Osteocyte (in vitro differentiated cells): ENCODE measurements at places on chromosomes 6 and 20. TPM values are rescaled to one million over a fixed set of nuclear protein-coding genes. Genes with fewer than 3 reads are reported as not detected.
A peak's percentile ranks its signal among the peaks of the same experiment; 100 is the strongest.

The ZSCAN12 gene
- total RNA-seq: 4.5 and 5.7 TPM in 2 replicates

The OPRM1 gene
- not detected in 2 replicates for total RNA-seq

The NR2E1 gene
- total RNA-seq: not detected in 2 replicates

The ERVFRD-1 gene
- not detected in 2 replicates for total RNA-seq

The PLEKHG1 gene
- total RNA-seq: 3.3 and 4.3 TPM in 2 replicates

The CTCFL gene
- not detected in 2 replicates for total RNA-seq

The SPACA1 gene
- total RNA-seq: not detected in 2 replicates

The AVP gene
- not detected in 2 replicates for total RNA-seq

The XKR7 gene
- total RNA-seq: not detected in 2 replicates

The IL17F gene
- not detected in 2 replicates for total RNA-seq

The HACE1 gene
- 29.9 and 33.9 TPM in 2 replicates for total RNA-seq

The GTSF1L gene
- not detected in 2 replicates for total RNA-seq

The OPN5 gene
- not detected in 2 replicates for total RNA-seq

The MAP3K5 gene
- 1.3 and 1.6 TPM in 2 replicates for total RNA-seq

The DSP gene
- total RNA-seq: 124 and 135 TPM in 2 replicates

The CDH4 gene
- total RNA-seq: 1.1 and 1.3 TPM in 2 replicates

The SCGN gene
- total RNA-seq: not detected in 2 replicates

GRCh38 chr20:44137266-44137801 lies 49.7 kb downstream of the JPH2 start:
- peak overlapping the region; percentile 92 for H3K27ac ChIP-seq
- no peaks in the 10 kb centered on the region for H3K36me3 ChIP-seq
- peaks cover 57% of the 10 kb centered on the region for H3K4me1 ChIP-seq
- peak overlapping the region; percentile 35 for H3K4me3 ChIP-seq
- H3K27me3 ChIP-seq: no peaks in the 10 kb centered on the region
- no peak for DNase-seq

GRCh38 chr6:52045481-52045880 lies 41.9 kb downstream of the PKHD1 start:
- H3K4me3 ChIP-seq: no peak overlapping the region
- no peaks in the 10 kb centered on the region for H3K36me3 ChIP-seq
- H3K27ac ChIP-seq: no peak overlapping the region
- DNase-seq: no peak

GRCh38 chr6:70162972-70163371 lies 139.9 kb downstream of the COL9A1 start:
- no peaks in the 10 kb centered on the region for H3K36me3 ChIP-seq
- H3K4me3 ChIP-seq: no peak overlapping the region
- peaks cover 7% of the 10 kb centered on the region for H3K4me1 ChIP-seq
- no peak for DNase-seq
- peaks cover 37% of the 10 kb centered on the region for H3K27me3 ChIP-seq
- H3K27ac ChIP-seq: no peak overlapping the region

DNA sequence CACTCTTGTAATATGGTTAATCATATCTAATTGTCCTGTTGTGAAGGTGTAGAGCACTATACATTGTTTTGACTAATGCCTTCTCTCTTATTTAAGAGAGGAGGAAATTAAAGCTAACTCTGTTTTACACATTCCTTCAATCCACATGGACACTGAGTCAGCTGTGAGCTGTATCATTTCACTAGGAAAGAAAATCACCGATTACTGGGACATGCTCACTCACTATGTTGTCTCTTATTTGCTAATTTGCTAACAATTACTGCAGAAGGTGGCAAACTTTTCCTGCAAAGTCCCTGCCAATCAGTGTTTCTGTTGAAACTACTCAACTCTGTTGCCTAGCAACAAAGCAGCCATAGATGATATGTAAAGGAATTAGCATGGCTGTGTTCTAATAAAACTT lies 98.2 kb downstream of the BCAS1 start:
- H3K4me3 ChIP-seq: no peak overlapping the region
- H3K4me1 ChIP-seq: no peaks in the 10 kb centered on the region
- H3K27me3 ChIP-seq: peaks cover 7% of the 10 kb centered on the region
- no peak overlapping the region for H3K27ac ChIP-seq

GRCh38 chr6:144335914-144336313 lies 50.8 kb downstream of the UTRN start:
- H3K4me1 ChIP-seq: peaks cover 59% of the 10 kb centered on the region
- no peaks in the 10 kb centered on the region for H3K36me3 ChIP-seq
- DNase-seq: no peak
- H3K27me3 ChIP-seq: no peaks in the 10 kb centered on the region
- no peak overlapping the region for H3K27ac ChIP-seq

DNA sequence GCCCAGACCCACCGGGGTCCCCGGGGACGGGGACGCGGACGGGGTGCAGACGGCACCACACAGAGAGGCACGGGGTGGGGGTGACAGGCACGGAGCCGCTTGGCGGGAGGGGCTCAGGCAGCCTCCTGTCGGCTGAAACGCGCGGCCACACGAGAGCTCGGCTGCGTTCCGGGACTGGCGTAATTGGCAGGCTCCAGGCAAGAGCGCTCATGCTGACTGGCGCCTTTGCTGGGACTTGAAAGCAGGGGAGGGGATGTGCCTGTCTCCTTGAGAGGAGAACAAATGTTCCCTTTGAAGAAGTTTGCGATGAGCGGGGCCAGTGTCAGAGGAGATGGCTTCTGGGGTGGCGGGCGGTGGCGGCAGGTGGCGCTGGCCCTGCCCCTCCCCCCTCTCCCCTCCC lies 25.8 kb downstream of the BHLHE23 start:
- H3K36me3 ChIP-seq: no peaks in the 10 kb centered on the region
- peaks cover 50% of the 10 kb centered on the region for H3K27me3 ChIP-seq
- no peaks in the 10 kb centered on the region for H3K4me1 ChIP-seq

GRCh38 chr6:32271429-32271828 lies 47.6 kb upstream of the NOTCH4 start:
- H3K27ac ChIP-seq: no peak overlapping the region
- H3K36me3 ChIP-seq: no peaks in the 10 kb centered on the region
- DNase-seq: no peak
- peaks cover 21% of the 10 kb centered on the region for H3K27me3 ChIP-seq

GRCh38 chr20:12434672-12435071 lies 517.0 kb downstream of the BTBD3 start:
- no peaks in the 10 kb centered on the region for H3K27me3 ChIP-seq
- H3K4me1 ChIP-seq: no peaks in the 10 kb centered on the region
- H3K36me3 ChIP-seq: no peaks in the 10 kb centered on the region

DNA sequence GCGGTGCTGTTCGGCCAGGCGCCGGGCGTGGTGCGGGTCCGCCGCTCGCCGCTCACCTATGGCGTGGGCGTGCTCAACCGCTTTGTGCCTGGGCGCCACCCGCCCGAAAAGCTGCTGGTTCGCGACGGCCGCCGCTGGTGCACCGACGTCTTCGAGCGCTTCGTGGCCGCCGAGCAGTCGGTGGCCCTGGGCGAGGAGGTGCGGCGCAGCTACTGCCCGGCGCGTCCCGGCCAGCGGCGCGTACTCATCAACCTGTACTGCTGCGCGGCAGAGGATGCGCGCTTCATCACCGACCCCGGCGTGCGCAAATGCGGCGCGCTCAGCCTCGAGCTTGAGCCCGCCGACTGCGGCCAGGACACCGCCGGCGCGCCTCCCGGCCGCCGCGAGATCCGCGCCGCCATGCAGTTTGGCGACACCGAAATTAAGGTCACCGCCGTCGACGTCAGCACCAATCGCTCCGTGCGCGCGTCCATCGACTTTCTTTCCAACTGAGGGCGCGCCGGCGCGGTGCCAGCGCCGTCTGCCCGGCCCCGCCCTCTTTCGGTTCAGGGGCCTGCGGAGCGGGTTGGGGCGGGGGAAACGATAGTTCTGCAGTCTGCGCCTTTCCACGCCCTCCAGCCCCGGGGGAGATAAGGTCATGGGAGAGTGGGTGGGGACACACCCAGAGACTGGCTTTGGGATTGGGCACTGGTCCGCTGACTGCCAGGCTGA lies 15.7 kb downstream of the ADISSP start:
- H3K4me1 ChIP-seq: peaks cover 8% of the 10 kb centered on the region
- no peak overlapping the region for H3K27ac ChIP-seq
- DNase-seq: no peak
- H3K27me3 ChIP-seq: peaks cover 2% of the 10 kb centered on the region
- no peaks in the 10 kb centered on the region for H3K36me3 ChIP-seq

- peaks cover 10% of the 10 kb centered on the region for H3K4me1 ChIP-seq
- DNase-seq: no peak
- H3K4me3 ChIP-seq: no peak overlapping the region
- H3K36me3 ChIP-seq: no peaks in the 10 kb centered on the region
Observed at GRCh38 chr6:155212616-155213380, 51.0 kb upstream of the CLDN20 start.

- H3K36me3 ChIP-seq: no peaks in the 10 kb centered on the region
- H3K27ac ChIP-seq: peak overlapping the region; percentile 96
- peaks cover 85% of the 10 kb centered on the region for H3K4me1 ChIP-seq
- H3K4me3 ChIP-seq: peak overlapping the region; percentile 22
- DNase-seq: no peak
Observed at GRCh38 chr20:44182863-44183262, 4.1 kb downstream of the JPH2 start.

GRCh38 chr6:57256541-57256940 lies 34.4 kb upstream of the RAB23 start:
- H3K27ac ChIP-seq: peak overlapping the region; percentile 98
- DNase-seq: no peak

GRCh38 chr6:19268718-19269117 lies 568.5 kb upstream of the ID4 start:
- H3K4me3 ChIP-seq: no peak overlapping the region
- no peak overlapping the region for H3K27ac ChIP-seq
- H3K4me1 ChIP-seq: no peaks in the 10 kb centered on the region
- no peaks in the 10 kb centered on the region for H3K36me3 ChIP-seq
- no peaks in the 10 kb centered on the region for H3K27me3 ChIP-seq

- H3K4me1 ChIP-seq: no peaks in the 10 kb centered on the region
- no peaks in the 10 kb centered on the region for H3K36me3 ChIP-seq
- H3K27ac ChIP-seq: no peak overlapping the region
- DNase-seq: no peak
- H3K27me3 ChIP-seq: no peaks in the 10 kb centered on the region
Observed at GRCh38 chr20:54726687-54727300, 251.4 kb downstream of the DOK5 start.

- peak overlapping the region; percentile 89 for H3K27ac ChIP-seq
- H3K27me3 ChIP-seq: peaks cover 23% of the 10 kb centered on the region
- H3K36me3 ChIP-seq: no peaks in the 10 kb centered on the region
- H3K4me3 ChIP-seq: no peak overlapping the region
- peaks cover 23% of the 10 kb centered on the region for H3K4me1 ChIP-seq
Observed at GRCh38 chr20:51034988-51035656, 12.2 kb upstream of the KCNG1 start.

- DNase-seq: no peak
- H3K4me3 ChIP-seq: no peak overlapping the region
- H3K27me3 ChIP-seq: peaks cover 3% of the 10 kb centered on the region
- peaks cover 13% of the 10 kb centered on the region for H3K4me1 ChIP-seq
- H3K27ac ChIP-seq: no peak overlapping the region
Observed at GRCh38 chr20:20211988-20212518, 155.9 kb upstream of the INSM1 start.

GRCh38 chr6:146915671-146916127 lies 288.5 kb upstream of the STXBP5 start:
- no peaks in the 10 kb centered on the region for H3K27me3 ChIP-seq
- H3K27ac ChIP-seq: peak overlapping the region; percentile 99
- peaks cover 51% of the 10 kb centered on the region for H3K4me1 ChIP-seq
- H3K36me3 ChIP-seq: no peaks in the 10 kb centered on the region

GRCh38 chr6:73560182-73560732 lies 39.4 kb upstream of the EEF1A1 start:
- peak overlapping the region; percentile 1 for H3K27ac ChIP-seq
- H3K4me1 ChIP-seq: peaks cover 25% of the 10 kb centered on the region
- DNase-seq: no peak

- H3K36me3 ChIP-seq: peaks cover 12% of the 10 kb centered on the region
- H3K4me3 ChIP-seq: no peak overlapping the region
Observed at GRCh38 chr6:1942834-1943233, 302.6 kb downstream of the GMDS start.

- H3K36me3 ChIP-seq: no peaks in the 10 kb centered on the region
- H3K27me3 ChIP-seq: peaks cover 25% of the 10 kb centered on the region
- H3K4me1 ChIP-seq: peaks cover 38% of the 10 kb centered on the region
- no peak overlapping the region for H3K27ac ChIP-seq
- H3K4me3 ChIP-seq: no peak overlapping the region
Observed at GRCh38 chr6:119148825-119149525, 70.5 kb upstream of the FAM184A start.

GRCh38 chr6:55957961-55958422 lies 82.6 kb upstream of the BMP5 start:
- no peaks in the 10 kb centered on the region for H3K36me3 ChIP-seq
- no peak overlapping the region for H3K27ac ChIP-seq
- H3K27me3 ChIP-seq: no peaks in the 10 kb centered on the region
- H3K4me1 ChIP-seq: peaks cover 6% of the 10 kb centered on the region

GRCh38 chr6:76774781-76775384 lies 688.4 kb downstream of the HTR1B start:
- H3K27ac ChIP-seq: no peak overlapping the region
- no peak for DNase-seq
- no peaks in the 10 kb centered on the region for H3K27me3 ChIP-seq
- H3K4me3 ChIP-seq: no peak overlapping the region
- no peaks in the 10 kb centered on the region for H3K4me1 ChIP-seq

- H3K4me1 ChIP-seq: peaks cover 32% of the 10 kb centered on the region
- DNase-seq: no peak
- no peaks in the 10 kb centered on the region for H3K36me3 ChIP-seq
- no peak overlapping the region for H3K27ac ChIP-seq
- H3K4me3 ChIP-seq: no peak overlapping the region
Observed at GRCh38 chr6:48134246-48134645, 23.2 kb upstream of the PTCHD4 start.

GRCh38 chr20:1081891-1082290 lies 36.5 kb upstream of the PSMF1 start:
- H3K4me3 ChIP-seq: no peak overlapping the region
- no peaks in the 10 kb centered on the region for H3K36me3 ChIP-seq
- DNase-seq: no peak
- no peaks in the 10 kb centered on the region for H3K4me1 ChIP-seq

GRCh38 chr6:105251689-105252088 lies 71.9 kb upstream of the POPDC3 start:
- H3K36me3 ChIP-seq: no peaks in the 10 kb centered on the region
- no peaks in the 10 kb centered on the region for H3K4me1 ChIP-seq
- no peak overlapping the region for H3K4me3 ChIP-seq
- H3K27ac ChIP-seq: no peak overlapping the region
